Astrocyte of the cerebellum (primary cell): ENCODE measurements at places on chromosomes 3 and 15.

DNA sequence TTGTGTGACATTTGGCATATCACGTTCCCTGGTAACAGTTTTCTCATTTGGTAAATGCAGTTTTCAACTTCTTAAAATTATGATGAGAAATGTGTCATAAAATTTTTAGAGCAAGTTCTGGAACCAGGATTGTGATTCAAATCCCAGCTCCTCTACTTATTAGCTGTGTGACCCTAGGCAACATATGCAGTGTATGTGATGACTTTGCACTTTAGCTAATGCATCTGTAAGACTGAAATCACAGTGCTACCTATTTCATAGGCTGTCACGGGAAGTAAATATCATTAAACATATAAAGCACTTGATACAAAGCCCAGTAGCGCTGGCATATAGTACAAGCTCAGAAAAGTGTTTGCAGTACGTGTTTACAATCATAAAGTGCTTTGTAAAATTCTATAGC is 419.4 kb downstream of the GRM7 start:
- DNase-seq: no peak

- no peak for DNase-seq
Observed at GRCh38 chr15:68421115-68421551, 10.8 kb downstream of the ITGA11 start.

- no peak for DNase-seq
Observed at GRCh38 chr15:46644501-46645481, 1010.0 kb downstream of the SQOR start.

- no peak for DNase-seq
Observed at GRCh38 chr15:99711625-99712024, 21.6 kb downstream of the LYSMD4 start.

DNA sequence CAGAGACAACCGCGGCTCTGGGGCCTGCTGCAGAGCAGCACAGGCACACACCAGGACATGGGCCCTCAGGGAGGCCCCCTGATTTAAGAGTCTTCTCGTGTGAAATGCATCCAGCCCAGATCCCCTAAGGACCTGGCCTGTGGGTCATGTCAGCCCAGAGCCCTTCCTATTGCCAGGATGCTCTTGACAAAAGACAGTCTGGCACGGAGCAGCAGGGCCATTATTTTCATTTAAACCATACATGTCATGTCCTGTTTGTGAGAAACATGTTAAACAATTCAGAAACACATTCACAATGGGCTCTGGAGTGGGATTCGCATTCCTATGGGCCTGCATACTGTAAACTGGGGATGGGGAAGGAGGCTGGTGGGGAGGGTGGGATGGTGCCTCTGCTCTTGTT is 367.4 kb upstream of the WNT5A start:
- no peak for DNase-seq

GRCh38 chr3:127459891-127460290 is 130.6 kb downstream of the TPRA1 start:
- no peak for DNase-seq

DNA sequence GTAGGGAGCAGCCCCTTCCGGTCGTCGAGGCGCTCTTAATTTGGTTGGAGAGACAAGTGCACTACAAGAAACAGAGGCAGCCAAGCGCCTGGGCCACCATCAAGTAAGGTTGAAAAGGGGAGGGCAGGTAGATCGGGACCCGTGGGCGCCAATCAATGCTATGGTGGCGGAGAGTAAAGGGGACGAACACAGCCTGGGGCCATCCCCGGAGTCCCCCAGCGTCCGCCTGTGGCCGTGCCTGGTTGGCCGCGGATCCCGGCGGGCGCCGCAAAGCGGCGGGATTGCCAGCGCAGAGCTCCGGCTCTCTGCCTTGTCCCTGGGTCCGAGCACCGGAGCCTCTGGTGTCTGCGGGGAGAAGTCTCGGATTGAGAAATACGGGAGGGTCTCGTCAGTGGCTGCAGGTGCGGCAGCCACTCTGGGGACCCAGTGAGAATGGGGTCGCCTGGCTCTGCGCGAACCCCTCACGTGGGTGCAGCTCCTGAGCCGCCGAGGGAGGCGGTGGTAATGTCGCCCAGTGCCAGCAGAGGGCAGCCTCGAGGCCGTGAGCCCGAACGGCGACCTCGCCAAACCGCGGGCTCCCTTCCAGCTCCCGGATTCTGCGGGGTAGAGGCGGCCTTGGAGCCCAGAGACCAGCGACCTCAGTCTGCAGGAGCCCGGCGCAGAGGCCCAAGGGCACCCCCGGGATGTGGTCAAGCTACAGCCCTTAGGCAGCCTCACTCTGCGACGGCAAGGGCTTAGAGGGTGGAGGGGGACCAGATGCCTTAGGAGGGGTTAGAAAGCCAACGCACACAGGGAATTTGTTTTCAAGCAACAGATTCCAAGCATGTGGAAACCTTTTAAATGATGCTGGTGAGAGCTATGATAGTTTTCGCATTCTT is 10.8 kb downstream of the FOXL2 start:
- no peak for DNase-seq

GRCh38 chr15:96351761-96352603 is 21.5 kb downstream of the NR2F2 start:
- DNase-seq: no peak

DNA sequence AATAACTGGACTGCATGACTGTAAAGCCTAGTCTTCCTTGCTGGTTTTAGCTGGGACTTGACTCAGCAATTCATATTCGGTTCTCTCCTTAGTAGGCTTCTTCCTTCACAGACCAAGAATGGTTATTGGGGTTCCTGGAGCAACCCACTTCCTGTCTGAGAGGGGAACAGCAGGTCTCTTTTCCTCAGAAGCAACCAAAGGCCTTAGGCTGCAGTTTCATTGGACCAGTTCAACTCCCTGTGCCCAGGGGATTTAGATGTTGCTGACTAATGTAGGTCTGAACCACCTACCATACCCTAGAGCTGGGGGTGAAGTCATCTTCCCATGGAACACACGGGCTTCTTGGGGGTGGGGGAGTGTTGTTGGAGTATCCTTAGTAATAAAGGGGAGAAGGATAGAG is 84.0 kb upstream of the SKOR1 start:
- DNase-seq: no peak

GRCh38 chr15:78000091-78000926 is 77.2 kb downstream of the TBC1D2B start:
- peak; percentile 36 for DNase-seq

- no peak for DNase-seq
Observed at GRCh38 chr3:38383156-38383875, 36.7 kb downstream of the XYLB start.

DNA sequence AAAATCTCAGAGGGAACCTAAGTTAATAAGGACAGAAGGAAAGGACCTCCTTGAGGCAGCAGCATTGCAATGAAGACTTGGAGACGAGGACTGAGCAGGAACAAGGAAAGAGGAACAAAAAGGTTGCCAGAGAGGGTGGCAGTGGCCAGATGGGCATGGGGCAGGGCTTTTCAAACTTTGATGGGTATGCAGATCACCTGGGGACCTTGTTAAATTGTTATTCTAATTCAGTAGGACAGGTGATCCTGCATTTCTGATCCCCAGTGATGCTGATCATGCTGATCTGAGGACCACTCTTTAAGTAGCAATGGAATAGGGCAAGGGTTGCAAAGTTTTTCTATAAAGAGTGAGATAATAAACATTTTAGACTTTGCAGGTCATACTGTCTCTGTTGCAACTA is 11.1 kb downstream of the COL6A6 start:
- DNase-seq: no peak

GRCh38 chr3:188133646-188134045 is 20.3 kb upstream of the LPP start:
- no peak for DNase-seq

- peak; percentile 85 for DNase-seq
Observed at GRCh38 chr3:45618081-45618509, 23.5 kb downstream of the LIMD1 start.

- DNase-seq: no peak
Observed at GRCh38 chr3:151584566-151584965, 123.7 kb upstream of the IGSF10 start.

- DNase-seq: no peak
Observed at GRCh38 chr3:17994167-17994566, 251.7 kb upstream of the TBC1D5 start.

GRCh38 chr15:96421178-96421601 is 90.7 kb downstream of the NR2F2 start:
- no peak for DNase-seq

DNA sequence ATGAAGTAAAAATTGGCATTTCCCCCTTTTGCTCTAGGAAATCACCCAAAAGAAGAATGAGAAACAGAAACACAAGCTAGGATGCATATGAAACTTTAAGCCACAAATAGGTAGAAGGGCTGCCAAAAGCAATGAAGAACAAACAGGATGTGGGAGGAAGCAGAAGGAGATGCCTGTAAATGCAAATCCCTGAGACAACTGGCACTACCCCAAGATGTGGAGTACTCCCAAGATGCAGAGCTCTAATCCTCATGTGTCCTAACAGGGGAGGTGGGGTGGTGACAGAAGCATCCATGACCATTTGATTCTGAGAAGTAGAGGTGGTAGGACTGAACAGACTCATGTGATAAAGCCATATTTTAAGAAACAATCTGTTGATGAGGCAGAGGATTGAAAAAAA is 31.9 kb upstream of the ZNF280D start:
- DNase-seq: peak; percentile 90

GRCh38 chr15:60602323-60602722 is 123.4 kb upstream of the ICE2 start:
- no peak for DNase-seq

- DNase-seq: no peak
Observed at GRCh38 chr3:6449099-6449498, 411.8 kb upstream of the GRM7 start.

DNA sequence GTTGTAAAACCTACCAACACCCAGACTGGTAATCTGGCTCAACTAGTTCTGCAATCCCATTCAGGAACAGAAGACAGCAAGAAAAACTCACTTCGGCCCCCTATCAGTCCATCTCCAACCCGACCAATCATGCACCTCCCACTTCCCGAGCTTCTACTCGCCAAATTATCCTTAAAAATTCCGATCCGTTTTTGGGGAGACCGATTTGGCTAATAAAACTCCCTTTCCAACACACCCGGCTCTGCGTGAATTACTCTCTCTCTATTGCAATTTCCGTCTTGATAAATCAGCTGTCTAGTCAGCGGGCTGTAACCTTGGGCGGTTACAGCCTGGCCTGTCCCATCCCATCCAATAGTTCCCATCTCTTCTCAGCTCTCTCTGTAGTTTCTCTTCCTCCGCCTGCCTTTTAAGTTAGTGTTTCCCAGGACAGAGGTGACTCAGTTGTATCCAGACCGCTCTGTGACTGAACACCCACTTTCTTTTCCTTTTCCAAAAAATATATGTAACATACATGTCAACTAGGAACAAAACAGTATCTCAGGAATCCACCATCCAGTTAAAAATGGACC is 780 bp upstream of the ACAD9 start:
- DNase-seq: peak; percentile 20

GRCh38 chr3:39668420-39668819 is 141.0 kb upstream of the MYRIP start:
- DNase-seq: peak; percentile 23
